ENCODE measurements at places on chromosomes 2 and 18. TPM values are rescaled to one million over a fixed set of nuclear protein-coding genes. Genes with fewer than 3 reads are reported as not detected.

CDH2 gene
- not detected for total RNA-seq

ACVR1 gene
- total RNA-seq: 27.6 TPM

GPR35 gene
- total RNA-seq: 5.2 TPM

SULT1C2 gene
- not detected for total RNA-seq

PCARE gene
- total RNA-seq: not detected

STPG4 gene
- 0.13 TPM for total RNA-seq

- no peak overlapping the region for H3K27ac ChIP-seq
- H3K27me3 ChIP-seq: peaks cover 9% of the 10 kb centered on the region
- H3K4me1 ChIP-seq: peaks cover under 1% of the 10 kb centered on the region
Measured at GRCh38 chr2:42965910-42966309, 173.5 kb upstream of the HAAO start.

GRCh38 chr2:237190966-237191713, 105.5 kb downstream of the COPS8 start:
- no peak for DNase-seq
- H3K4me3 ChIP-seq: no peak overlapping the region
- no peak overlapping the region for H3K27ac ChIP-seq

- H3K4me1 ChIP-seq: no peaks in the 10 kb centered on the region
- H3K4me3 ChIP-seq: no peak overlapping the region
- no peak for DNase-seq
- H3K27me3 ChIP-seq: no peaks in the 10 kb centered on the region
- H3K27ac ChIP-seq: no peak overlapping the region
Measured at GRCh38 chr2:56540916-56541315, 357.1 kb downstream of the CCDC85A start.

- peaks cover 21% of the 10 kb centered on the region for H3K27me3 ChIP-seq
- peaks cover 16% of the 10 kb centered on the region for H3K4me1 ChIP-seq
- no peak overlapping the region for H3K27ac ChIP-seq
- no peak overlapping the region for H3K4me3 ChIP-seq
Measured at GRCh38 chr2:206217743-206218142, 56.7 kb upstream of the ZDBF2 start.

GRCh38 chr18:8869696-8870095, 164.3 kb downstream of the MTCL1 start:
- no peaks in the 10 kb centered on the region for H3K4me1 ChIP-seq
- no peak overlapping the region for H3K4me3 ChIP-seq
- no peak overlapping the region for H3K27ac ChIP-seq

GRCh38 chr2:8154936-8155335, 526.9 kb upstream of the ID2 start:
- no peaks in the 10 kb centered on the region for H3K27me3 ChIP-seq
- peaks cover 32% of the 10 kb centered on the region for H3K4me1 ChIP-seq
- no peak overlapping the region for H3K4me3 ChIP-seq
- peak overlapping the region; percentile 28 for H3K27ac ChIP-seq

- H3K27me3 ChIP-seq: no peaks in the 10 kb centered on the region
- H3K27ac ChIP-seq: no peak overlapping the region
Measured at GRCh38 chr18:34631093-34631966, 78.8 kb upstream of the DTNA start.

DNA sequence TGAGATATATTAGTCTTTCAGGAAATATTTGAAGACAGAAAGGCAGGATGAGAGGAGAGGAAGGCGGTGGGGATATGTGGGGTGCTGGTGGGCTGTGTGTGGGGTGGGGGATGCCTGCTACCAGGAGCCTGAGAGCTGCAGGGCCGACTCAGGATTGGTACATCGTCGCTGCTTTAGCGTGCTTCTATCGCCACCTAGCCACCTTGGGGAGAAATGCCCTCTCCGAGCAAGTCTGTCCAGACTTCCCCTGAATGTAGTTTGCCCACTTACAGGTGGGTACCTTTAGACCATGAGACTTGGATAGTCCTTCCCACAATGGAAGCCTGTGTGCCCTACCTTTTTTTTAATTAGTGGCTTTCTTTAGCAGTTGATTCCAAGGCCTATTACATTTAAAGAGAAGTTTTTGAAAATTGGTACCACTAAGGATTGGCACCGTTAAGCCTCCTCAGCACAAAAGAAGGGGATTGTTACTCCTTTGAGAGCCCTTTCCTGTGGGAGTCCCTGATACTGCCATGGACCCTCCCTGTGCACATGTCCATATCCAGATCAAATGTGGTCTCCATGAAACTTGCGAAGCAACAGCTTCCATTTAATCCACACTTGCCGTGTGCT, 114.1 kb upstream of the NDUFV2 start:
- no peak overlapping the region for H3K4me3 ChIP-seq
- H3K27ac ChIP-seq: no peak overlapping the region
- H3K36me3 ChIP-seq: no peaks in the 10 kb centered on the region
- DNase-seq: peak; percentile 59

DNA sequence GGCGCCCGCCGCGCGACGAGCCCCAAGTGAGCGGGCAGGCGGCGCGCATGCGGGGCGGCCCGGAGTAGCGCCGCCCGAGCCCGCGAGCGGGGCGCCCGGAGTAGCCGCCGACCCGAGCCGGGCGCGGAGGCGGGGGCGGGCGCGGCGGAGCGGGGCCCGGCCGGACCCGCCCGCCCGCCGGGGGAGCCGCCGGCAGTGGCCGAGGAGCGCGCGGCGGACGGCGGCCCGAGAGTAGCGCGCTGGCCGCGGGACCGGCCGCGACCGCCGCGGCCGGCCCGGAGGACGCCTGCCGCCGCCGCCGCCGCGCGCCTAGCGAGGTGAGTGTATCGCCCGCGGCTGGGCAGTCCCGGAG, at the start of gene GALNT1:
TSS of gene GALNT1 (plus strand) at position 195 of the 352 bp plus-strand sequence. CDS start 72,923 bp downstream, outside the sequence.
- H3K36me3 ChIP-seq: peaks cover 20% of the 10 kb centered on the region
- H3K27ac ChIP-seq: peak within 1 kb of the TSS; percentile 32
- peaks cover 16% of the 10 kb centered on the region for H3K27me3 ChIP-seq
- DNase-seq: no peak
- peaks cover 39% of the 10 kb centered on the region for H3K4me1 ChIP-seq
- H3K4me3 ChIP-seq: peak within 1 kb of the TSS; percentile 69

DNA sequence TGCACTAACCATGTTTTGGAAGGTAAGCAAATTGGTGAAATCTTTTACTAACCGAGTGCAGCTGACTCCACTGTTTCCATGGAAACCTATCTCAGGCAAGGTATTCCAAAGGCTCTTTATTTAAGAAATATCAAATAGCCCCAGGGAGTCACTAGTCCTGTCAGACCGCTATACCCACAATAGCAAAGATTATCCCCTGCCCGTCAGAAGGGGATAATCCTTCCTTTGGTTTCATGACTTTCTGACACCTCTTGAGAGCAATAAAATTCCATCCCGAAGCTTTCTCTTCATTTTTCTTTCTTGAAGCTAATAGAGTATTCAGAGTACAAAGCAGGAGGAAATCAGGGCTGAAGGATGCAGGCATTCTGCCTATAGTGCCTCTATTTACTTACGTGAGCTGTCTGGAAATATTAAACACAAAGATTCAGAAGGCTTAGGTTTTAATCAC, 34.7 kb upstream of the MAP2 start:
- DNase-seq: no peak
- H3K27ac ChIP-seq: no peak overlapping the region
- no peaks in the 10 kb centered on the region for H3K36me3 ChIP-seq
- no peak overlapping the region for H3K4me3 ChIP-seq

GRCh38 chr2:159292157-159292556, 5.7 kb upstream of the WDSUB1 start:
- H3K27ac ChIP-seq: no peak overlapping the region
- DNase-seq: no peak
- H3K4me3 ChIP-seq: no peak overlapping the region
- H3K27me3 ChIP-seq: no peaks in the 10 kb centered on the region
- H3K36me3 ChIP-seq: no peaks in the 10 kb centered on the region

DNA sequence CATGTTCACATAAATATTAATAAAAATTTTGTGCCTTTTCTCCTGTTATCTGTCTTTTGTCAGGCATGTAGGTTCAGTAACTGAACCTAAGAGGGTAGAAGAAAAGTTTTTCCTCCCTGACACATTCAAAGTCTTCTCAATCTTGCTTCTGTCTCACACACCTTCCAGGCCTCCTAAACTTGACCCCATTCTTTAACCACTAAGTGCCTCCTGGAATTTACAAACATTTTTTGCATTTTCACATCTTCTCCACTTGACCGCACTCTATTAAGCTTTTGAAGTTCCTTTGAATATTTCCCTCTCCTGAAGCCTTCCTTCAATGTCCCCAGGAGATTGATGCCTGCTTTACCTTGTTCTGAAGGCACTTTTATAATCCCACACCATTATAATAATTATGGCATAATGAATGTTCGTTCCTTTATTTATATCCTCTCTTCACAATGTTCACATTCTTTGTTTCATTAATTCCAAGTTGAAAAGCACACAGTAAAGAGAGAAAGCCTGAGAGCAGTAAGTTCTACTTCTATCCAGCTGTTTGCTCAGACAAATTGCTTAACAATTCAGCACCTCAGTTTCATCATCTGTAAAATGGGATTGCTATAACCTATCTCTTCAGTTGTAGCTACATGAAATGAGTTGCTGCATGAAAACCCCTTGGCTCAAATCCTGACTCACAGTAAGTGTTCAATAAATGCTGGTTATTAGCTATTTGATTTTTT, 184.8 kb upstream of the KLHL29 start:
- H3K36me3 ChIP-seq: no peaks in the 10 kb centered on the region
- H3K4me1 ChIP-seq: no peaks in the 10 kb centered on the region
- H3K4me3 ChIP-seq: no peak overlapping the region
- no peak for DNase-seq
- H3K27me3 ChIP-seq: no peaks in the 10 kb centered on the region

GRCh38 chr2:219155054-219155644, 5.5 kb downstream of the NHEJ1 start:
- H3K4me1 ChIP-seq: peaks cover 9% of the 10 kb centered on the region
- no peak overlapping the region for H3K4me3 ChIP-seq
- peaks cover 16% of the 10 kb centered on the region for H3K36me3 ChIP-seq
- no peak overlapping the region for H3K27ac ChIP-seq
- no peaks in the 10 kb centered on the region for H3K27me3 ChIP-seq

- no peak for DNase-seq
- H3K27ac ChIP-seq: no peak overlapping the region
- H3K4me1 ChIP-seq: peaks cover 22% of the 10 kb centered on the region
- H3K27me3 ChIP-seq: no peaks in the 10 kb centered on the region
Measured at GRCh38 chr2:65164426-65164891, 34.6 kb upstream of the RAB1A start.
